Psoas muscle (tissue), 8 donors: ENCODE measurements at places on chromosomes 3 and 15. TPM values are rescaled to one million over a fixed set of nuclear protein-coding genes. Genes with fewer than 3 reads are reported as not detected.

STAB1 gene
- total RNA-seq = 39.2 TPM

MYEF2 gene
- 0.88 TPM for total RNA-seq

CD86 gene
- total RNA-seq = 0.71 TPM

SPINK8 gene
- not detected for total RNA-seq

PRKAR2A gene
- total RNA-seq = 126 TPM

CKMT1A gene
- not detected for total RNA-seq
